Stimulated activated CD8-positive, alpha-beta memory T cell treated with anti-CD3 and anti-CD28 coated beads, Interleukin-15, amount 100 ng/mL, for 48 hours (primary cell): ENCODE measurements at places on chromosomes 7 and 10.

GRCh38 chr7:77995717-77996116, 197.1 kb downstream of the PHTF2 start:
- no peak for DNase-seq

DNA sequence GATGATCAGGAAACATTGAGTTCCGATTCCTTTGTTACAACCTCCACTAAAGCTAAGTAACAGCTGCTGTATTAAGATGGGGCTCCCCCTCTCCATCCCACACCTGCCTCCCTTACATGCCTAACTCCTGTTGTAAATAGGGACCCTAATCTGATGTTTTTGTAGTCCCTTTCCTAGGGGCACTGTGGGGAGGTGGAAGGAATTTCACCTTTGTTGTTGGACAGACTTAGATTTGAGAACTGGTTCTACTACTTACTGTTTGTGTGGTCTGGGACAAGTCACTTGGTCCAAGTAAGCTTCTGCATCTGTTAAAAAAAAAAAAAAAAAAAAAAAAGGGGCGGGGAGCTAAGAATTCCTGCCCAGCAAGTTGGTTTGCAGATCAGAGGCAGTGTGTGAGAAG, 42.6 kb downstream of the KIAA1217 start:
- DNase-seq = no peak

DNA sequence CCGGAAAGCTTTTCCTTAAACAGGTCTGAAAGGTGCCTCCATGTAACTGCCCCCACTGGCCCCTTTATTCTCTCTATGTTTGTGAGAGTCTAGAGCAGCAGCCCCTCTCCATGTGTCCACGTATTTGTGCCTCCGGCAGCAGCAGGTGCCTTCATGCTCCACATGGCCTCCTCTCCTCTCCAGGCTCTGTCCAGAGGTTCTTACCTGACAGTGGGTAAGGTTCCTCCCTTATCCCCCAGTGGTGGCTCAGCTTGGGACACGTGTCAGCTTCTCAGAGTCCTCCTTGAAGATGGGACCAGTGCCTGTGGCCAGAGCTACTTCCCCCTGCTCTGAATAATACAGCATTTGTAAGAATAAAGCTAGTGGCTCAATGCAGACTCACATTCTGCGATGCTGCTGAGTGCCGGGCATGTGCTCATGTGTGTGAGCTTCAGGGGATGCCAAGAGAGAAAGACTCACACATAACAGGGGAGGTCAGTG, 7.9 kb downstream of the CALML3 start:
- DNase-seq = no peak

- no peak for DNase-seq
Measured at GRCh38 chr10:71137701-71138100, 74.7 kb upstream of the UNC5B start.

DNA sequence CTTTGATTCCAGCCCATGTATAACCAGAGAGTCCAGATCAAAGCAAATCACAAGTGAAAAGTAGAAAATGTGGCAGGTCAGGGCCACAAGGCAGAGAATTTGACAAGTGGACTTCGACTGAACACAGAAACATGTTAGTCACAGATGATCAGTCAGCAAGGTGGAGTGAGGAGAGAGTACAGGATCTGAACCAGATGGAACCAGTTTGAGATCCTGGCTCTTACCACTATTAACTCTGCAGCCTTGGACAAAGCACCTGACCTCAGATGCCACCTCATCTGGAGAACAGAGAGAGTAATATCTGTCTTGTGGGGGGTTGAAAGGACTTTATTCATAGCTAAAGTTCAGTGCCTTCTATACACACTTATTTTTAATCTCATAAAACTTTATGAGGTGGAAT, 4.4 kb downstream of the MRLN start:
- DNase-seq = no peak

- DNase-seq = no peak
Measured at GRCh38 chr10:6146921-6147320, 55.8 kb upstream of the PFKFB3 start.

- no peak for DNase-seq
Measured at GRCh38 chr7:101804967-101805366, 12.5 kb upstream of the CUX1 start.

GRCh38 chr7:141944811-141945210, 2.0 kb downstream of the CLEC5A start:
- DNase-seq = no peak

- no peak for DNase-seq
Measured at GRCh38 chr10:60296073-60296472, 93.6 kb downstream of the ANK3 start.

GRCh38 chr7:159068893-159069448, 75.7 kb downstream of the VIPR2 start:
- no peak for DNase-seq

DNA sequence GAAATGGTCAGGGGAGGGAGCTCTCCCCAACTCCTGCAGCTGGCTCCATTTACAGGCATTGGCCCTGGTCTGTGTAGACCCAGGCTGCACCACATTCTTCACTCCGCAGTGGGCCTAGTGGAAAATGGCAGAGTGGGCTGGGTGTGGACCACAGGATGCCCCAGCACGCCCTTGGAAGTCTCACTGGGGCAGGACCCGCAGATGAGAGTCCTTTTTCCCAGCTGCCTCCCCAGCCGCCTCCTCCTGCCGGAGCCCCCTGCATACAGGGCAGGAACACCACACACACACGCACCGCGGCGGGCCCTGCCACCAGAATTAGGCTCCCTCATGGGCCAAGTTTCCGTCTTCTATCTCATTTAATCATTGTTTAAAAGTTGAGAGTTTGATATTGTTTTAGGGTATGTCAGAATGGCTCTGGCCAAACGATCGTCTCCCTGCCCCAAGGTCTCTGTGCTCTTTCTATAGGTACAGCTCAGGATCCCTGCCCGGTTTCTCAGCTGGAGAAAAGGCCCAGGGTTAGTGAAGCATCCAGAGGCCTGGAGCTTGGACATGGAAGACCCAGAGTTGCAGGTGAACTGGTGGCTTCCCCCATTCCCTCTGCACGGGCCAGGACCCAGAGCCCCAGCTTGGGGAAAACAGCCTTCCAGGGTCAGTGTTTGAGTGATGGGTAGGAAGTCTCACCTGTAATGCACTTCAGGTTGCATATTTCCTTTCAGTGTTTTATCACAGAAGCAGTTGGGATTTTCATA, 42.0 kb downstream of the ZNF467 start:
- DNase-seq = no peak

DNA sequence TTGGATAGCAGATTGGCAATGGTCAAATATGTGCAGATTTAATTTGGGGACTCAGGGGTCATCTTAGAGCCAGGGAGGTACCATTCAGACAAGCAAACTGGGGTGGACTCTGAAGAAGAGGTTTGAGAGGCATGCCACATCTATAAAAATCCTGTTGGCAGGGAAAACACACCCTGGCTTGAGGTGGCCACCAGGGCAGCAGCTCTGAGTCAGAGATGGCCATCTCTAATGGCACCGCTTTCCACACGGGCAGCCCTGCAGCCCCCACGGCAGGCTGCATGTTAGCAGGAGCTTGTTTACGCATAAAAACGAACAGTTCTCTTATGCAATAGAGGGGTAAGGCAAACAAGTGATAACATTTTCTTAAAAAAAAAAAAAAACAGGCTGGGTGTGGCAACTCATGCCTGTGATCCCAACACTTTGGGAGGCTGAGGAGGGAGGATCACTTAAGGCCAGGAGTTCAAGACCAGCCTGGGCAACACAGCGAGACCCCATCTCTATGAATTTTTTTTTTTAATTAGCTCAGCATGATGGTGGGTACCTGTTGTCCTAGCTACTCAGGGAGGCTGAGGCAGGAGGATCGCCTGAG, 14.9 kb downstream of the DLG5 start:
- DNase-seq = no peak

DNA sequence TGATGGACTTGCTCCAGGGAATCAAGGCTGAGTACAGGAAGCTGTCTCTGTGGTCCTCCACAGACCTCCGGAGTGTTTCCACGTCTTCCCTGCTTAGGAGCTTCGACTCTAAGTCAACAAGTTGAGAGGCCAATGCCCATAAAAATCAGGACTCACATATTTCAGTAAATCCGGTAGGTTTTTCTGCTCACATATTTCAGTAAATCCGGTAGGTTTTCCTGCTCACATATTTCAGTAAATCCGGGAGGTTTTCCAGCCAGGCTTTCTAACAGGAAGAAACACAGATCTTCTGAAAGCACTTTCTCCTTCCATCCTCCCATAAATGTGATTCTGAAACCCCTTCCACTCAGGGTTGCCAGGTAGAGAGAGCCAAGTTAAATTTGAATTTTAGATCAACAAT, 340.1 kb upstream of the SHH start:
- no peak for DNase-seq

- no peak for DNase-seq
Measured at GRCh38 chr7:123366626-123367025, 166.9 kb upstream of the SLC13A1 start.

DNA sequence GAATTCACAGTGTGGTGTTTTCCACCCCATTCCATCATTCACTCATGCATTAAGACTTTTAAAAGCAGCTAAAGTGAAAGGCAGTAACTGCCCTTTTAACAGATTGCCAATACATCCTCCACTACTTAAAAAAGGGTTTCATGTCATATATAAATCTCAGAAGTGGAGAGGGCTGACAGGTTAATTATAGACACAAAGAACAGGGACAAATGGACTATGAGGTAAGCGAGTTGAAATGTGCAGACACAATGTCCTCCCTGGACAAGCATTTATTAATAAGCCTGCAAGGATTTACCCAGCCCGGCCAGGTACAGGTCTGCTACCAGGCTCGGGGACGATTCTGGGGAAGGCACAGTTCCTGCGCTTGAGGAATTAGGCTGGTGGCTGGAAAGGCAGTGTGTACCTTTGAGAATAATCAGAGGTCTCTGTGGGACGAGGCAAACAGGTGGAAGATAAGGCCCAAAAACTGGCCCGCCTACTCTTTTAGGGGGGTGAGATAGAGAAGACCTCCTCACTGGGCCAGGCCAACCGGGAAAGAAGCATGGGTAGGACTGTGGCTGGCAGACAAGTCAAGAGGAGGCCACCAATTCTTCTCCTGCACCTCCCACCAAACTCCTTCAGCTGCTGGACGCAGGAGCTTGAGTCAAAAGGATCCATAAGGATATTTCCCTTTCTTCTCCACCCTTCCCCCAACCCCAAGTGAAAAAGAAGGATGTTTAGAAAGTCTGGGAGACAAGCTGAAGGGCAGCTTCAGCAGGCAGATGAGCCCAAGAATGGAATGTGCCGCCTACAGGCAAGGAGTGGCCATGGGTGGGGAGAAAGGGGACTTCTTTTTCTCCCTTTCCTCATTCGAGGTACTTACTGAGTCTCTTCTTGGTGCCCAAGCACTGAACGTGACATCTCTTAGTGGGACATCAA, 1.5 kb downstream of the PDLIM1 start:
- no peak for DNase-seq

DNA sequence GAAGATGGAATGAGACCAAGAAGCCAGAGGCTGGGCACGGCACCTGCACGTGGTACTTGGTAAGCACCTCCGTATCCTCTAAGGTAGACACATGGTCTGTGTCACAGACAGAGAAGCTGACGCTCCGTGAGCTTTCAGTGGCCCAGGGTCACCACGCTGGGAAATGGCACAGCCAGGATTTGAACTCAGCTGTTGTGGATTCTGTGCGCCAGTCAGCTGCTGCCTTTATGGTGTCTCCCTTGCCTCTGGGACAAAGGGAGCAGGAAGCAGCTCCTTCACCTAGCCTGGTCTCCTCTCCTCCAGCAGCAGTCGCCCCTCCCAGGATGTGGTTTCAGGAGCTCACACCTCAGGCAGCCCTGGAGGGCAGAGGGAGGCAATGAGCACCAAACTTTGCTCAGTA, 110.8 kb downstream of the ARHGAP22 start:
- DNase-seq = no peak

DNA sequence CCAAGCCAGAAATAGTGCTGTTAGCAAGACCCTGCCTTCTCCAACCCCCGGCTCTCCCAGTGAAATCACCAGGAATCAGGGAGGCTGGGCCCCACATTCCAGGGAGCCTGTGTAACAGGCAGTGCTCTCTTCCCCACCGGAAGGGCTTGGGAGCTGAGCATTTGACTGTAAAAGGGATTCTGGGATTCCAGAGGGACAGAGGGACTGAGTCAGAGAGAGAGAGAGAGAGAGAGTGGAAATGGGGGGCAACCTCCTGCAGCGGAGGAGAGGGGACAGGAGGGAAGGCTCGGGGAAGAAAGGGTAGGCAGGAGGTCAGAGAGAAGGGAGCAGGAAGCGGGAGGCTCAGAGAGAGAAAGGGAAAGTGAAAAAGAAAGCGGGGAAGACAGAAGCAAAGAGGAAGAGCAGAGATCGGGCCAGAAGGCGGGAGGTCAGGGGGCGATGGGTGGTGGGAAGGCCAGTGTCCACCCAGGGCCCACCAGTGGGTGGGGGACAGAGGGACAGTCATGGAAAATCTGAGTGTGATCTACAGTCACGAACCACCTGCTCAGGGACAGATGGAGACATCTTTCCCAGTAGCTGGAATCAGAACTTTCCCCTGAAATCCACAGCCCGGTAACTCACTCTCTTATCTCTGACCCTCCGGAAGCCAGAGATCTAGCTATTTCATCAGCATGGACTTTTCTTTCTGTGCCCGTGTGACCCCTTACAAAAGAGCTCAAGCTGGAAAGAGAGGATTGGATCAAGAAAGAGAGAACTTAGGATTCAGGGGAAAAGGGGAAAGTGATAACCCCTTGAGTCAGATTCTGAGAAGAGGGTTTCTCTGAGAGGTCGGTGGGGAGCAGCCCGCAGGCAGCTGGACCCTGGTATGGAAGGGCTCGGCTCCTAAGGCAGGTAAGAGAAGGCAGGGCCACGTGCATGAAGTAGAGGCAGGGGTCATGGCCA, 4.6 kb upstream of the SERPINE1 start:
- no peak for DNase-seq

- DNase-seq = no peak
Measured at GRCh38 chr7:1289666-1290025, 57.0 kb downstream of the UNCX start.

DNA sequence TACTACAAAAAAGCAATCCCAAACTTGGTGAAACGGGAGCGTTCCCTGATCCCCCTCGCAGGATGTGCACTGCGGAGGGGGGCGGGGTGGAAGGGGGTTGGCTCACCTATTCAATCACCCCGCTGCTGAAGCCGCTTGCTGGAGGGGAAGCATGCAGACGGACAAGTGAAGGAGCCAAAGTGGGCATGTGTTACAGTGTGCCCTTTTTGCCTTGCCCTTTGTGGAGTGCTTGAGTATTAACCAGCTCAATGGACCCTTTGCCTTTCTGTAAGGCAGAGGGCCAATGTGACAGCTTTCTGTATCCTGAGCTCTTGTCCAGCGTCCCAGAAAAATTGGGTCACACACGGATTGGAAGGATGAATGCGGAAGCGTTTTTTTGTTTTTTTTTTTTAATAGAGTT, 348.9 kb upstream of the NPSR1 start:
- no peak for DNase-seq

- DNase-seq = no peak
Measured at GRCh38 chr10:109306698-109307097, 616.6 kb downstream of the XPNPEP1 start.
